Astrocyte of the cerebellum (primary cell): ENCODE measurements at places on chromosomes 4 and X.
A peak's percentile ranks its signal among the peaks of the same experiment; 100 is the strongest.

- DNase-seq, result no peak
Observed at GRCh38 chr4:7857238-7857701, 82.4 kb downstream of the AFAP1 start.

GRCh38 chrX:150753357-150753756 is 60.2 kb downstream of the MTMR1 start:
- DNase-seq, result no peak

- DNase-seq, result no peak
Observed at GRCh38 chr4:14862891-14863290, 139.4 kb upstream of the CPEB2 start.

DNA sequence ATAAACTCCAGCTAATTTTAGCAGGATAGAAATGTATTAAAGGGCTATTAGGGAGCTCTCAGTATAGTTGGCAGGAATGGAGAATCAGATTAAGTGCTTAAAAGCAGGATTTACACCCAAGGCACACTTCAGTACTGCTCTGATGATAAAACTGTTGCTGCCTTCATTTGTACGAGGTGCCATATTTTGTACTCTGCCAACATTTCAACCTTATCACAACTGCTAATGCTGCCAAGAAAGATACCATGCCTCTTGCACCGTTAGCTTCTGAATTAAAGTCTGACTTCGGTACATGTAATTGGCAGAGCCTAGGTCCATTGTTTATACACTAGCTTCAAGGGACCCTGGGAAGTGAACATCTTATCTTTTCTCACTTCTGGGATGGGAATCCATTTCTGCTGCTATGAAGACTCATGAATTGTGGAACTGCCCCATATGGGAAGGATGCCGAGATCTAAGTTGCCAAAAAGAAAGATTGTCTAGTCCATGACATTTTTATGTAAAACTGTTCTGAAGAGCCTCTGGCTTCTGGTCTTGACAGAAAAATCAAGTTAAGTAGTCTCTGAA is 624.0 kb upstream of the IGFBP7 start:
- DNase-seq, result no peak

DNA sequence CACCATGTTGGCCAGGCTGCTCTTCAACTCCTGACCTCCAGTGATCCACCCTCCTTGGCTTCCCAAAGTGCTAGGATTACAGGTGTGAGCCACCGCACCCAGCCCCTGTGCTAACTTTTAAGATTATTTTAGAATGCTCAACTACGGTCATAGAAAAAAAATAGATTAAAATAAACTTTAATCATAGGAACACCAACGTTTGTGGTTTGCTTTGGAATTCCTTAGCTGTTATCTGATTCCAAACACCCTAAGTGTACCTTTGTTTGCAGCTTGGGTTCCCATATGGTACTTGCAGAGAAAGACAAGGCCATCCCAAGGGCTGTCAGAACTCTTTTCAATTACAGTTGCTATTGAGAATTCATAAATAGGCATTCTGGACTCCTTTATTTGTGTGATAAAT is 90.1 kb upstream of the EFHC2 start:
- DNase-seq, result no peak

- no peak for DNase-seq
Observed at GRCh38 chrX:79081895-79082512, 62.5 kb upstream of the GPR174 start.

DNA sequence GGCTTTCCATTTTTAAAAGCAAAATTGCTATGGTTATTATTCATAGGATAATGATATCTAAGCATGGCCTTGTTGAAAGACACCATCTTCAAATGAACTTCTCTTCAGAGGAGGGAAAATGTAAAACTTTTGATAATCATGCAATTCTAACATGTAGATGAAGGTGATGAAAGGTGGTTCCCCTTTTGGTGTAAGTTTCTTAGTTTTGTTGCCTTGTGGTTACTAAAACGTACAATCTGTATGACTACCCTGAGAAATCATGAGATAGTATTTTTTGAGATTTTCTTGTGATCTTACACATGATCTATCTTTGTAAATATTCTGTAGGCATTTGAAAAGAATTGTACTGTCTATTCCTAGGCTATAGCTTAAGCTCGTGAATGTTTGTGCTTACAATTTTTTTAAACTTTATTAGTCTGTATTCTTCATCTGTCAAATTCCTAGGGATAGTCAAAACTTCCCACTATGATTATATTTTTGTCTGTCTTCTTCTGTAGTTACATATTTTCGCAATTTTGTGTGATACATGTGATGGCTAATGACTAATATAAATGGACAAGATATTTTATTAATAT is 47.5 kb downstream of the PTPN13 start:
- DNase-seq, result no peak

- peak; percentile 69 for DNase-seq
Observed at GRCh38 chrX:17030580-17031270, 84.3 kb downstream of the REPS2 start.

GRCh38 chr4:2671267-2671895 is 84.8 kb downstream of the TNIP2 start:
- no peak for DNase-seq

- no peak for DNase-seq
Observed at GRCh38 chr4:68358988-68359387, 9.1 kb upstream of the YTHDC1 start.

DNA sequence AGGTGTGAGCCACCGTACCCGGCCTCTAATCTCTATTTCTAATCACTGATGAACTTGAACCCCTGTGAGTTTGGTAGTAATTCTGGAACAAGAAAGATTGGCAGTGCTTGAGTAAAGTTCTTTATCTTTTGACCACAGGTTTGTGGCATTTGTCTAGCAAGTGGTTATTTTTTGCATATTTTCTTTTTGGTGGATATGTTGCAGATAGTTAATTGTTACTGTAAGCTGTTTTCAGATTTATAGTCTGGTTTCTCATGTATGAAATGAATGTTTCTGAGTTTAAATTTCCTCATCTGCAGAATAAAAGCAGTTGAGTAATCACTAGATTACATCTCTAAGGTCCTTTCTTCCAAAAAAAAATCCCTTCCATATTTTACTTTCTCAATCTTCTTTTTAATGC is 105.2 kb downstream of the GASK1B start:
- no peak for DNase-seq

DNA sequence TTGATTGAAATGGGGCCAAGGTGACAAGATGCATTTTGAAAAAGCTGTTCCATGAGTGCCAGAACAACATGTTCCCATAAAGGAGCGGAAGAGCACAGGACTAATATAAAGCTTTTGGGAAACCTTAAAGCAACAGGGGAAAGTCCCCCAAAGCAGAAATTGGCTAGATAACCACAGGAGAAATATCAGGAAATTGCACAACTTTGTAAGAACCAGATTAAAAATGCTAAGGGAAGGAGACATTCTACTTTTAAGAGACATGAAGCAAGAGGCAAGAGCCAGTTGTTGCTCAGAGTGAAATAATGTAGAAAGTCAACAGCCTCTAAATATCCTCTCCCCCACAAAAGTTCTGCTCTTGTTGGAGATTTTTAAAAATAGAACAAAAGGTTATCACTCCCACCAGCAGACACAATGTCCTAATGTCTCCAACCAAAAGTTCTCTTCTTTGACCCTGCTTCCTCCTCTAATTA is 85.2 kb upstream of the LNX1 start:
- no peak for DNase-seq

DNA sequence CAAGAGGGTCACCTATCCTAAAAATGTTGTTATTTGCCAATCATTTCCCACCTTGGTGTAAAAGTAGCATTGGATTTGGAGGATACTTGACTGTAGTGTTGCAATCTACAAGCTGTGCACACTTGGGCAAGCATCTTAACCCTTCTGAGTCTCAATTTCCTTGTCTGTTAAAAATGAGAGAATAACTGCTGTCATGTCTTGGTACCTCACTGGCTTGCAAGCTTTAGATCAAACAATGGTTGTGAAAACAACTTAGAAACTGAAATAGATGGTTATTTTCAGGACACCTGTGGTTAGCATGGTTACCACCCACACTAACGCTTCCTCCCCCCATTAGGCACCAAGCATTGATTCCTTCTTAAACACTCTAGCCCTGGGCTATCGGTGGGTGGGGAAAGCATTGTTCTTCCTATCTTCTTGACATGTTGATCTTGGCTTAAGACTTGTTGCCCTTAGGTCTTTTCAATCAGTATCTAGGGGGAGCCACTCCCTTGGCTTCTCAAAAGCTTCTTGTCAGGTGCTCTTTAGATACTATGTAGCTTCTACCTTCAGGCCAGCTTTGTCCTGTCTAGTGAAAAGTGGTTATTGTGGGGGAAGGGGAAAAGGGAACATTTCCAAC is 10.6 kb upstream of the AMOT start:
- no peak for DNase-seq

GRCh38 chrX:149829751-149830191 is 48.0 kb downstream of the MAGEA9 start:
- peak; percentile 29 for DNase-seq

DNA sequence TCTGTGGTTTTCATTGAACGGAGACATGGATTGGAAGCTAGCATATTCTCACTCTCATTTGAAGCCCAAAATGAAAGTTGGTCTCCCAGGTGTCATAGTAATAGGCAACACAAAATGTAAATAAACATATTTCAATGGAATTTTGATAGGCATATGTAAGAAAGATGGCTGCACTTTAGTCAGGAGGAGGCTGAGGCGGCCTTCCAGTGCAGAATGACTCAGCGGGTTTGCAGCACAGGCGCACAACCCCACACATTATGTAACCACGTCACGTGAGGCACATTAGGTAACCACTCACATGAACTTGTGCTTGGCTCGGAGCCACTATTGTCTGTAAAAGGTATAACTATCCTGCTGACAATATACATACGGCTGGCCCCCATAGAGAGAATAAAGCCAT is 381.7 kb downstream of the GPAT3 start:
- no peak for DNase-seq

GRCh38 chr4:121720109-121720508 is 23.3 kb upstream of the ANXA5 start:
- DNase-seq, result peak; percentile 84

DNA sequence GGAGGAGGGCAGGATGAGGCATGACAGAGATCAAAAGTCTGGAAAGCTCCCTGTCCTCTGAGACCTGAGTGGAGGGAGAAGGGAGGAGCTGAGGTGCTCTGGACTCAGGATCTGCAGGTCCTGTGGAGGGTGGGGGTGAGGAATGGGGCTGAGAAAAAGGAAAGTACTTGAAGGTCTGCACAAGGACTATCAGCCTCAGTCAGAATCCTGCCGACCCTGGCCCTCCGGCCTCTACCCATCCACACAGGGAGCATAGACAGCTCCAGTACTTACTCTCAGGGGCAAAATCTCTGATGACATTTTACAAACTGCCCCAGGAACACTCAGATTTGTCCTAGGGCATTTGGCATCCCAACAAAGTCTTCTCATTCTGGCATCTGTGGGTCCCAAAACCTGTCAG is 991 bp upstream of the ITIH6 start:
- DNase-seq, result no peak

GRCh38 chr4:98571161-98571786 is 87.1 kb downstream of the TSPAN5 start:
- DNase-seq, result no peak

GRCh38 chrX:140298960-140299825 is 205.7 kb downstream of the SOX3 start:
- DNase-seq, result peak; percentile 61

GRCh38 chr4:184792950-184793555 is 32.7 kb downstream of the ACSL1 start:
- peak; percentile 91 for DNase-seq

DNA sequence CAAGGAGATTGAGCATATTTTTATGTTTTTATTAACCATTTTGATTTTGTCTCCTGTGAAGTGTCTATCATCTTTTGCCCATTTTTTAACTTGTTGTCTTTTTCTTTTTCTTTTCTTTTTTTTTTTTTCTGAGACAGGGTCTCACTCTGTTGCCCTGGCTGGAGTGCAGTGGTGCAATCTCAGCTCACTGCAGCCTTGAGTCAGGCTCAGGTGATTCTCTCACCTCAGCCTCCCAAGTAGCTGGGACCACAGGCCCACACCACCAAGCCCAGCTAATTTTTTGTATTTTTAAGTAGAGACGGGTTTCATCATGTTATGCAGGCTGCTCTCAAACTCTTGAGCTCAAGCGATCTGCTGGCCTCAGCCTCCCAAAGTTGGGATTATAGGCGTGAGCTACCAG is 4.6 kb upstream of the ADD1 start:
- DNase-seq, result no peak

- no peak for DNase-seq
Observed at GRCh38 chrX:55008571-55009358, 8.6 kb downstream of the APEX2 start.

GRCh38 chr4:81454948-81455347 is 16.8 kb downstream of the RASGEF1B start:
- DNase-seq, result no peak

DNA sequence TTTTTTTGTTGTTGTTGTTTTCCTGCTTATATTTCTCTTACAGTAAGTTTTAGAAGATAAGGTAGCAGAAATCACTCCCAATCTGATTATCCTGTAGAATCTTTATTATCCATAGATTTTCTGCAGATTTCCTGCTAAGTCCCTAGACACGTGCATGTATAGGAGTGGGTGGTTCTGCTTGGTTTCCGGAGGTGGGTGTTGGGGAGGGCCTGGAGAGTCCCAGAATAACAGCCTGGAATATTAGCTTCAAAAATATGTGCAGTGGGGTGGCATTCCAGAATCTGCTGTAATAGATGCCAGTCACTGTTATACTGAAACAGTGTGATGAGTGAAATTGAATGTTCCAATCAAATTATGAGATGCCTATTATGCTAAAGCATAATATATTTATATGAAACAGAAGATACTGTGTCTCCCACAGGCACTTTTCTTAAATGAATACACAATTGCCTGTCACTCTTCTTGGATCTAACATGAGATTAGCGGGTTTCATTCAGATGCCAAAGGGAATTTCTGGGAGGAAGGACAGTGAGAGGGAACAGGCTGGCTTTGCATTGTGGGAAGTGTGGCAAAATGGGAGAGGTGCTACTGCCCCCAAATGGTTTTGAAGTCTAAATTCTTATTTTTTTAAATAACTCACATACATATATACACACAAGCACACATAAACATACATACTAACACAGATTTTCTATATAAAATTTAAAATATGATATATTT is 37.6 kb downstream of the C4orf50 start:
- DNase-seq, result no peak

DNA sequence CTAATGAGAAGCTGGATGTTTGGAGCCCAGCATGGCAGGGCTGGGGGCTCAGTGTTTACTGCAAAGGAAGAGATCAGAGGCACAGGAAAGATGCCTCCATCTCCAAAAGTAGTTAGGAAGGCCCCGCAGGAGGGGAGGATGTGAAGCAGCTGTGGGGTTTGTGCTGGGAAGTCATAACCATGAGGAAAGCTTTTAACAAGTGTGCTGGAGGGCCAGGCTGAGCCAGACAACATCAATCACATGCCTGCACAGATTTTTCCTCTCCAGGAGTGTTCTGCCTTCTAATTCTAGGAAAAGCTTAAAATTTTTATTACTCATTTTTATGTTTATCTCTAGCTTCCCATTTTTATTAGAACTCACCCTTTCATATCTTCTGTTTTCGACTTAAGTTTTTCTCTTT is 65.4 kb downstream of the GPR82 start:
- DNase-seq, result no peak

GRCh38 chrX:105190252-105190853 is 30.1 kb downstream of the TEX13A start:
- DNase-seq, result peak; percentile 22

DNA sequence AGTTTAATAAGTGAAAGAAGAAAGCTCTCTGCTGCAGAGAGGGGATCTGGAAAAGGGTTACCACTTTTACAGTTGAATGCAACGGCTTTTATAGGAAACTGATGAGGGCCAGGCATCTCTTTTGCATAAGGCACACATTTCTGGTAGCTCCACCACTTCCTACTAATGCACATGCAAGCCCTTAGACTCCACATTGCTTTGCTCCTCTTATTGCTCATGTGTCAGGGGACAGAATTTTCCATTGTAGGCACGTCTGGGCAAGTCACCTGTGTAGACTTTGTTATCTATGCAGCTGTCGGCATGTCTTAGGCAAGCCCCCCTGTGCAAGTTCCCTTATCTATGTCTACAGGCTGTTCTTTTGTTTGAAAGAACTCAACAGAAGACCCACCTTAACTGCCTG is 294.6 kb upstream of the STS start:
- no peak for DNase-seq
